Thyroid gland (tissue), 4 donors: ENCODE measurements at places on chromosomes 12 and 14.
A peak's percentile ranks its signal among the peaks of the same experiment; 100 is the strongest.

DNA sequence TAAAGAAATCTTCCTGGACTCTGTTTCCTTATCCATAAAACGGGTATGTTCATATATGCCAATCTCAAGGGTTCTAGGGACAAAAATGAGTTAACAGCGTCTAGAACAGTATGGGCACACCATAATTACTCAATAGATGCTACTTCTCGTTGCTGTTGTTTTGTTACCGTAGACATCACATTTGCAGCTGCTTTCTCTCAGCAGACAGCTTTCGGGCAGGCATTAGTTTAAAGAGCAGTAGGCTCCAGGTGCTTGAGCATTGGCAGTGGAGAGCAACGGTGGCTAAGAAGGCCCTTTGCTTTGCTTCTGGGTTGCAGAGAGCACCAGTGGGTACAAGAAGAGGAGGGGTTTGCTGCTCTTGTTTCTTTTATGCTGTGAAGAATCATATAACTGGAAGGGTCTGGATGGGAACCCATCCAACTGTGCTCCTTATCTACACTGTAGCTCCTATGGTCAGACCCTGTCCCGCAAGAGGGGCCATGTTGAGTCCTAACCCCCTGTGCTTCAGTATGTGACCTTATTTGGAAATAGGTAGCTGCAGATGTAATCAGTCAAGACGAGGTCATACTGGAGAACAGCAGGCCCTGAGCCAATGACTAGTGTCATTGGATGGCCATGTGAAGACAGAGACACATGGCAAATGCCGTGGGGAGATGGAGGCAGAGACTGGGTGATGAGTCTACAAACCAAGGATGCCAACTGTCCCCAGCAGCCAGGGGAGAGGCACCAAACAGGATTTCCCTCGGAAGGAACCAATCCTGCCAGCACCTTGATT, 120.0 kb downstream of the RBM19 start:
- DNase-seq, result no peak
- no peaks in the 10 kb centered on the region for H3K27me3 ChIP-seq
- H3K36me3 ChIP-seq, result peaks cover 3% of the 10 kb centered on the region
- no peak overlapping the region for H3K27ac ChIP-seq
- no peak overlapping the region for H3K4me3 ChIP-seq
- no peaks in the 10 kb centered on the region for H3K4me1 ChIP-seq

DNA sequence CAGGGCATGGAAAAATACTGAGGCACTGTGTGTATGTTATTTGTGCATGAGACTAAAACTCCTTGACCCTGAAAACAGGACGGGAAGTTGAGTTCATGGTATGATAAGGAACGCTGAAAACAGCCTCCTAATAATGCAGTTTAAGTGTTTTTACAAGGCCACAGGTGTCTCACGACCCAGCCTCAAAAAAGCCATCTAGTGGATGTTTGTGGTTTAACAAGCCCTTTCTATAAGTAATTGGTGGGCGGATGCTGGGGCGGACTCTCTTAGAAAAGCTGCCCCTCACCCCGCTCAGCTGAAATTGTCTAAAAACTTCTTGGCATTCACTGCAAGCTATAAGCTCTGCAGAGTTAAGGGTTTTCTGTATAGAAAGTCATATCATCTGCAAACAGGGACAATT, 184.5 kb downstream of the NUBPL start:
- no peak overlapping the region for H3K27ac ChIP-seq
- H3K4me3 ChIP-seq, result no peak overlapping the region
- no peaks in the 10 kb centered on the region for H3K4me1 ChIP-seq
- H3K27me3 ChIP-seq, result no peaks in the 10 kb centered on the region

DNA sequence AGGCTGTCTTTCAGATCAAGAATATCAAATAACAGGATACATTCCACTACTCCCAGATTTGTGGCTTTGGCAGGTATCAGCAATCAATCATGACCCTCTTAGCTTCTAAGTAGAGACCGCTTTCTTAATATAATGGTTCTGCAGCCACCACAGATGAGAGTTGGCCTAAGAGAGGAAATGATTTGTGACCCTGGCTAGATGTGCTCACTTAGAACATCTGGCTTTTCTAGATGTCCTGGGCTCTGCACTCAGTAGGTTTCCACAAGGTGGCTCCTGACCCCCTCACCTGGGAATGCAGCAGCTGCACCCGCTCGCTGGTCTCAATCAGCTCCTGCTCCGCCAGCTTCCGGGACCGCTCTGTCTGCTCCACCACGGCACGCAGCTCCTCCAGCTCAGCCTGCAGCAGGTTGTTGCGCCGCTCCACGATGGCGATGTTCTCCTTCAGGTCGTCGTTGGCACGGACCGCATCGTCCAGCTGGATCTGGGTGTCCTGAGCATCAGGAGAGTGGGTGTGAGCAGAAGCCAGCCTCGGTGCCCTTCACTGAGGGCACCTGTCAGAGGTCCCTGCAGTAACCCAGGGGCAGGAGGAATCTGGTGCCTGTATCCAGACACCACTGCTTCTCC, 8.9 kb downstream of the CMTM5 start:
- no peak overlapping the region for H3K4me3 ChIP-seq
- no peaks in the 10 kb centered on the region for H3K4me1 ChIP-seq
- no peaks in the 10 kb centered on the region for H3K36me3 ChIP-seq
- H3K27ac ChIP-seq, result no peak overlapping the region

GRCh38 chr14:69460093-69460701, 24.3 kb upstream of the PLEKHD1 start:
- H3K36me3 ChIP-seq, result peaks cover 6% of the 10 kb centered on the region
- DNase-seq, result peak; percentile 71
- H3K4me1 ChIP-seq, result no peaks in the 10 kb centered on the region
- H3K4me3 ChIP-seq, result no peak overlapping the region

GRCh38 chr14:58151133-58152013, 640 bp downstream of the ARMH4 start:
- no peaks in the 10 kb centered on the region for H3K36me3 ChIP-seq
- H3K27ac ChIP-seq, result peak overlapping the region; percentile 56
- H3K27me3 ChIP-seq, result no peaks in the 10 kb centered on the region
- peaks cover 11% of the 10 kb centered on the region for H3K4me1 ChIP-seq
- peak overlapping the region; percentile 41 for H3K4me3 ChIP-seq
- DNase-seq, result peak; percentile 56

- H3K27ac ChIP-seq, result no peak overlapping the region
- no peak overlapping the region for H3K4me3 ChIP-seq
- H3K36me3 ChIP-seq, result no peaks in the 10 kb centered on the region
These were observed 142.5 kb downstream of the MSRB3 start for GRCh38 chr12:65420941-65421340.

GRCh38 chr12:91622037-91622436, 439.4 kb upstream of the DCN start:
- H3K27me3 ChIP-seq, result no peaks in the 10 kb centered on the region
- H3K27ac ChIP-seq, result no peak overlapping the region
- H3K36me3 ChIP-seq, result no peaks in the 10 kb centered on the region
- no peak overlapping the region for H3K4me3 ChIP-seq
- DNase-seq, result no peak

DNA sequence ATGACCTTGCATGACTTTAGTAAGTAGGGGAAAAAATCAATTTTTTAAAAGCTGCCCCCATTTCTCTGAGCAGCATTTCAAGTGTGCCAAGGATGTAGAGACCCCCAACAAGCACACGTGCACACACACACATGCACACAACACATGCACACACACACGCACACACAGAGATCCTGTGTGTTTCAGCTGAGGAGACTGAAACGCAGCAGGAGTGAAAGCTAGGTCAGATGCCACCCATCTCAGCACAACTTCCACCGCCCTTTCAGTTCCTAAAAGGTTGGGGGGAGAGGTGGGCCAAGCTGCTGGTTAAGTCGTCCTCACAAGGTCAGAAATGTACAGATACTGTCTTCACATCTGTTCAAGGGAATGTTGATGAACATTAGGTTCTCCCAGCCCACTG, 13.9 kb downstream of the MYL2 start:
- H3K27me3 ChIP-seq, result no peaks in the 10 kb centered on the region
- H3K4me3 ChIP-seq, result no peak overlapping the region
- no peak for DNase-seq
- H3K4me1 ChIP-seq, result no peaks in the 10 kb centered on the region
- H3K36me3 ChIP-seq, result no peaks in the 10 kb centered on the region
- no peak overlapping the region for H3K27ac ChIP-seq

DNA sequence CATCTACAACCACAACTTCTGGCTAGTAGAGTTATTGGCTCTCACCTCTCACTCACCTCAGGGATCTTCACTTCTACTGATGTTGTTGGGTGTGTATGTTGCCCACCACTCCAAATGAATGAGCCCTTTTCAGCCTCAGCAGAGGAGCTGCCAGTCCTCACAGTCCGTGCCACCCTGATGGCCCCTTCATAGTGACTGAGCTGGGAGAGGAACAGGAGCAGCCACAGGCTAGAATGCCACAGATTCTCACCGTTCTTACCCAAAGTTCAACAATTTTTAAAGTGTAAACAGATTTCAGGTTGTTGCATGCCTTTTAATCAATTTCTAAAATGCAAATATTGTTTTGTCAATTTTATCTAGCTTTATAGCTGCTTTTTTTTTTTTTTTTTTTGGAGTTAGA, 74.5 kb upstream of the DNM1L start:
- H3K27me3 ChIP-seq, result no peaks in the 10 kb centered on the region
- H3K36me3 ChIP-seq, result peaks cover 12% of the 10 kb centered on the region
- H3K4me1 ChIP-seq, result peaks cover 12% of the 10 kb centered on the region

DNA sequence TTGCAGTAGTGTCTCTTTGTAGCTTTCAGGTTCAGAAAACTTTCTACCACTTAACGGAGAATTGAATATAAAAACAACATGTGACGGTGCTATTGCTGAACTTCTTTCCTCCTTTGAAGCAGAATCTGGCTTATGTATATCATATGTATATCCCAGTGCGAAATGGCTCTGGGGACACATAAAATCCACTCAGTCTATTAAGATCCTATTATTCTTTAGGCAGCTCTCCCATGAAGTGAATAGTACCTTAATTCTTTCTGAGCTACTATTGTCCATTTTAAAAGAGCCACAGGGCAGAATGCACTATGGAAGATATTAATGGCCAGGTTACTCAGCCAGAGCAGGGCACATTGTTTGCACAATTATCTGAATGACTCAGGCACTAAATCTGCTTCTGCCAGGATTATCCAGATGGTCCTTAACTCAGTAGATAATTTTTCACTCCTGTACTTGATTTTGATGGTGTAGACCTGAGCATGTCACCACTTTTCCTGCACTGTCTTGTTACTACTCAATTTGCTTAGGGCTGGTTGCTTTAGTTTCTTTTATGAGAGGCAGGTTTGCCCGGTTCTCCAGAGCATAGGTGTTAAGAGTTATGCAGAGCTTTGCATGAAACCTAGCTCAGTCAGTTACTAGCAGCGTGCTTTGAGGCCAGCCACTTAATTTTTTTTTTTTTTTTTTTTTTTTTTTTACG, 5.5 kb downstream of the CNTN1 start:
- H3K36me3 ChIP-seq, result no peaks in the 10 kb centered on the region
- H3K27me3 ChIP-seq, result peaks cover 4% of the 10 kb centered on the region
- no peak for DNase-seq
- H3K4me1 ChIP-seq, result peaks cover 8% of the 10 kb centered on the region

- H3K27me3 ChIP-seq, result no peaks in the 10 kb centered on the region
- no peak for DNase-seq
- no peak overlapping the region for H3K4me3 ChIP-seq
- H3K27ac ChIP-seq, result no peak overlapping the region
These were observed 5.5 kb upstream of the SELPLG start for GRCh38 chr12:108638997-108639822.

- H3K4me1 ChIP-seq, result peaks cover 26% of the 10 kb centered on the region
- DNase-seq, result no peak
- peaks cover 9% of the 10 kb centered on the region for H3K27me3 ChIP-seq
- no peak overlapping the region for H3K4me3 ChIP-seq
- no peak overlapping the region for H3K27ac ChIP-seq
- H3K36me3 ChIP-seq, result no peaks in the 10 kb centered on the region
These were observed 2.1 kb downstream of the NTF3 start for GRCh38 chr12:5433845-5434646.

- peaks cover 18% of the 10 kb centered on the region for H3K4me1 ChIP-seq
- DNase-seq, result no peak
- H3K36me3 ChIP-seq, result no peaks in the 10 kb centered on the region
- no peak overlapping the region for H3K4me3 ChIP-seq
These were observed 86.7 kb downstream of the LRP6 start for GRCh38 chr12:12180136-12180535.

- no peak overlapping the region for H3K4me3 ChIP-seq
- H3K36me3 ChIP-seq, result no peaks in the 10 kb centered on the region
- H3K27ac ChIP-seq, result no peak overlapping the region
These were observed 98.7 kb downstream of the CAND1 start for GRCh38 chr12:67367843-67368242.
